ENCODE measurements at places on chromosomes 2 and 18.
A peak's percentile ranks its signal among the peaks of the same experiment; 100 is the strongest.

DNA sequence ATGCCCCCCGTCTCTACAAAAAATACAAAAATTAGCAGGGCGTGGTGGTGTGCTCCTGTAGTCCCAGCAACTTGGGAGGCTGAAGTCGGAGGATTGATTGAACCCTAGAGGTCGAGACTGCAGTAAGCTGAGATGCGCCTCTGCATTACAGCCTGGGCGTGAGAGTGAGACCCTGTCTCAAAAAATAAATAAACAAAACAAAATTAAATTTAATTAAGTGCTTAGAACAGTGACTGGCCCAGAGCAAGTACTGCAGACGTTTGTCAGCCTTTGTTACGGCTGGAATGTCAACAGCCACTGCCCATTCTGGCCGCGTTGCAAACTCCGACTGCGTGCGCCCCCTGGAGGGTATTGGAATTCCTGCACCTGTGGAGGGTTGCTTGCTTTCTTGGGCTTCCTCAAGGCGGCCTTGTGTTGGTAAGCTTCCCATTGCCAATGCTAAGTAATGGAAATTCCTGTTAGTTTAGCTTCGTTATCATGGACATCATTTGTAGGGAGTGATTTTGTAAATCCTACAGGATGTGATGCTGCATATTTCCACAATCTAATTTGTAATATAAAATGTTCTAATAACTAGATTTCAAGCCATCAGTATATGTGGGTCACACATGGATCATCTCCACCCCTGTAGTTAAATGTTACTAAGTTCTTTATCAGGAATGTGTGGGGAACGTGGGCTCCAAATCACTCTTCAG is 15.9 kb upstream of the ATP6V1B1 start:
- DNase-seq = peak; percentile 78

DNA sequence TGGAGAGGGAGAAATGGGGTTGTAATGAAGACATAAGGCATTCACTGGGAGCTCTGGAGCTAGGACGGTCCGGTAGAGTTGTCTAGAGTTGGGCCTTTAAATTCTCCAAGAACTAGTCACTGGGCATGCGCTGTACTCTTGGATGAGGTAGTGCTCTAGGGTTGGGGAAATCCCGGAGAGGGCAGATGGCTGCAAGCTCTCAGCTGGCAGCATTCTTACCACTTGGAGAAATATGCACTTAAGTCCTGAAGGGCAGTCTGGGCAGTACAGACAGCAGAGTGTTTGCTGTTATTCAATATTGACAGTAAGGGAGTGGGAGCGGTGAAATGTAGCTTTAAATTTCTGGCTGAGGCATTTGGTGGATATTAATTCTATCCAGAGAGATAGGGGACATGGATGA is 214.6 kb downstream of the RDH14 start:
- DNase-seq = peak; percentile 26

GRCh38 chr2:231334179-231334930 is 61.2 kb upstream of the B3GNT7 start:
- no peak for DNase-seq

GRCh38 chr2:170819680-170820664 is 3.3 kb downstream of the GAD1 start:
- no peak for DNase-seq

GRCh38 chr2:216195565-216196029 is 86.4 kb downstream of the XRCC5 start:
- no peak for DNase-seq

DNA sequence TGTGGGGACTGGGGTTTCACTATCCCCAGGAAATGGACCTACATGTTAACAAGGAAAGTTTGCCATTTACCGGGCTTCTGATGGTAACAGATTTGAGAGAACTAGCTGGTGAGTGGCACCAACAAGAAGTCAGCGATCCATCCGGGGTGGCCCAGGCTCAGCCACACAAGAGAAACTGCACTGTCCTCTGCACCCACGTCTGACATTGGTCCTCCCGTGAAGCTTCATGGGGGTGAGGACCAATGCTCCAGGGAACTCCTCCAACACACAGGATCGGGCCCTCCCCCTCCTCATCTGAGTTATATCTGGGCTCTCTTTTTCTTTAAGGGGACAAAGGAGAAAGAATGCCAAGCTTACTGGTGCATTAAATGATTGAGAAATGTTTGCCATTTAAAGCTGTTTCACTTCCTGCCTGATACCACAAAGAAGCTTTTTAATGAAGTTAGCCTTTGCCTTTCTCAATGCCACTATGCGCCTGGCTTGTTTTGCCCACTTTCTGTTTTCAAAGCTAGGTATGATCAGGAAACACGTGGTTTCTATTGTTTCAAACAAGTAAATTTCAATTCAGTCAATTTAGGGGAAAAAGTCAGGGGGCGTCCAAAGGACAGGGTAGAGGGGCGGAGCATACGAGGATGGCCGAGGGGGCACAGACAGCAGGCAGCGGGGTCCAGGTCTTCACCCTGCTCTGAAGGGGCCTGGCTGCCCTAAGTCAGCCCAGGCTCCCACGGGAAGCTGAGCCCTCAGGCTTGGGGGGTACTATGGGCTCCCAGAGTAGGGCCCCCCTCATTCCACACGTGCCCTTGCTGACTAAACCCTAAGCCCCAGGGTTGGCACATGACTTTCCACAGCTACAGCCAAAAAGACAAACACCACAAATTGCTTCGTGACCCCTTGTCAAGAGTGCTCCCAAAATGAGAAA is 204.0 kb upstream of the ID2 start:
- no peak for DNase-seq

DNA sequence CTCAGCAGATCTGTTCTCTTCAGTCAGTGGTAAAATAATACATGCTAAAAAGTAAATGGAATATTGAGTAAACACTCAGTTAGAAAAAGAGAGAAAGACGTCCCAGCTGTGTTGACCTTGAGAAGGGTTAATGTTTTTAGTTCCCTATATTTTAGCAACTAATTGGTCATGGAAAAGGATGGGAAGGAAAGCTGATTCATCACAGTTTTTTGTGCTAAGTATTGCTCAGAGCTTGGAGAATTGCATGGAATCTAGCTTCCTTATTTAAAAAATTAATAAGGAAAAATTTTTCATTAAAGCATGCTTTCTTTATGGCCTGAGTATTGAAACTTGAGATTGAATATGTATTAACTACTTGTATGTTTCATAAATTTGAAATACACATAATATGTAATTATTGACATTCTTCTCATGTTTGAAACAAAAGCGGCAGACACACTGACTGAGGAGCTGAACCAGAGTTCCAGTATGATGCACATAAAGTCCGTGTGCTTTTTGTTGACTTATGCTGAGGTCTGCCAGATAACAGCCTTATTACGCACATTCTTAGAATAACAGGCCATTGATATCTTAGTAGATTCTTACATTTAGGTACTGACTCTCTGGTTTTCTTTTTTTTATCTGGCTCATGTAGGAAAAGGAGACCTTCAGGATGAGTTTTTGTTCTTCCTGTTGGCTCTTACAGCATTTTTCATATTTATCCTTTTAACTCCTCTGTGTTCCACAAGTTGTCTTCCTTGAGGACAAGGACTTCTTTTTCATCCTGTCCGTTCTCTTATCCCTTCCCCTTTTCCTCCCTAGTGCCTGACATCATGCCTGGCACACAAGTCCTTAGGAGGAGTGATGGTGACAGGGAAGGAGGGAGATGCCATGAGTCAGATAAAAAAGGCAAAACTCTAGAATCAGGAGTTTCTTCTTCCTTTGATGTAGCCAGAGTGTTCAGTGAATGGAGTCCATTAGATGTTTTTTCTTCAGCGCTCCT is 194.1 kb downstream of the PTPRM start:
- no peak for DNase-seq

GRCh38 chr2:151097895-151098294 is 163.8 kb downstream of the RBM43 start:
- DNase-seq = no peak

DNA sequence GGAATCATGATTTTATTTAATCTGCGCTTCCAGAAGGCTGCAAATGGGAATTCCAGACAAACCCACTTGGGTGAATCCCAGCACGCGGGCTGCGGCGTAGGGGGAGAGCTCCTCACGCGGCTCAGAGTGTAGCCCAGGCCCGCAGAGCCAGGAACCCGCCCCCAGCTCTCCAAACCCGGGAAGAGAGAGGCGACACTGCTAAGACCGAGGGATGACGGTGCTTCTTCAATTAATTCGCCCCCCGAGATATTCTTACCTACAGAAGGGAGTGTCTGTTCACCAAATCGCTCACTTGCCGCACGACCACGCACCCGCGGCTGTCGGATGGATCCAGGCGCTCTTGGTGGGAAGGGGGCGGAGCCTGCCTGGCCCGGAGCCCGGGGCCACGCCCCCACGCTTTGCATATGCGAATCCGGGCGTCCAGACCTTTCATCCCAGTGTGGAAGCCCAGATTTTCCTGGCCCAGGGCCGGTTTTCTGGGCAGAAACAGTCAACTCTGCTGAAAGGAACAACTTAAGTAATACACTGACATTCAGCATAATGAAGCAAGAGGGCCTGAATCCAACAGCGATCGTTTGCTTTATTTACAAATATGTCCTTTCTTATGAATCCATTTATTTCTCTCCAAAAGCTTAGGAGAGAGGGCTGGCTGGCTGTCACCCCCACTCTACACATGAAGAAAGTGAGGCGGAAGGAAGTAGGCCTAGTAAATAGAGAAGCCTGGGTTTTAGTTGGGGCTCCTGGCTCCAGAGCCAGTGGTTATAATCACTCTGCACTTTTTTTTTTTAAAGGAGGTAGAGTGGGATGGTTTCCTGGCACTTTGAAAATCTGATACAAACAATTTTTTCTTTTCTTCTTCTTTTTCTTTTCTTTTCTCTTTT is at the start of gene SLC19A3:
SLC19A3 (minus strand) TSS at position 342 of the 881 bp plus-strand sequence. CDS start 15,710 bp downstream, outside the sequence.
- peak; percentile 48 for DNase-seq

DNA sequence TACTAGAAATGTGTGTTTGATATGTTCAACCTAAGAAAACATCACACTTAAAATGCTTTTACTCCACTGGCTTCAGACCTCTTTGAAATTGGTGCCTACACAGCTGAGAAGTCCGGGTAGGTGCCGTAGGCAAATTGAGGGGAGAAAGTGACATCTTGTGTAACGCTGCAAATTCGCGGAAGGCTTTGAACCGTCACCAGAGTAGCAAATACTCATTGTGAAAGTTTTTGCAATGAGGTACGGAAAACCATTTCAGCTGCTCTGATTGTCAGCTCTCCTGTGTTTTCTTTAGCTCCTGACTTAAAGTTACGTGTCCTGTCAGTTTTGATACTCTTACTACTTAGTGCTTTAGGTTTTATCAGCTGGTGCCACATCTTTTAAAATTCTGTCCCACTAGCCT is 224.5 kb downstream of the FAM210A start:
- DNase-seq = no peak

GRCh38 chr18:75064513-75064905 is 144.4 kb downstream of the PTGR3 start:
- no peak for DNase-seq

- no peak for DNase-seq
These were observed 147.2 kb downstream of the ETAA1 start for GRCh38 chr2:67544286-67544685.
